ENCODE measurements at places on chromosomes 1 and 21.

GRCh38 chr21:33662046-33662445, 19.7 kb downstream of the ITSN1 start:
- no peak for DNase-seq

- no peak for DNase-seq
Observed at GRCh38 chr1:211800925-211801607, 29.5 kb downstream of the LPGAT1 start.

- DNase-seq, result no peak
Observed at GRCh38 chr1:22711071-22711470, 432 bp downstream of the EPHB2 start.

- DNase-seq, result no peak
Observed at GRCh38 chr1:232952514-232953499, 2.4 kb downstream of the NTPCR start.

DNA sequence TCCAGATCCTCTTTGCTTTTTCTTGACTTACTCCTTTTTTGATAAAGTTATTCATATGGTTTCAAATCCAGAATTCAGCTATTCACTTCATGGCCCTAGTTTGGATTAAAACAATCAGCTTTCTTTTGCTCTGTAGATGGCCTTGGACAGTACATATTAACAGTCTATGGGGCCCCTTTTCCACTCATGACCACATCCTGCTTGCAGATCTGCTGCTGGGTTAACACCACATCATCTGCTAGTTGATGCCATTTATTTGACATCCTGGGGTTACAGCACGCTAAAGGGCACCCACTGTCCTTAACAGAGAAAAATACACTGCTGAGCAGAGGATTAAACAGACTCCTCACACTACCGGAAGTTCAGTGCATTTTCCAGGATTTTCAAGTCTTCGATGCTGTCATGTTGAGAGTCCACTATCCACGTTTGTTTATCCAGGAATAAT, 941 bp upstream of the IFI16 start:
- DNase-seq, result no peak

DNA sequence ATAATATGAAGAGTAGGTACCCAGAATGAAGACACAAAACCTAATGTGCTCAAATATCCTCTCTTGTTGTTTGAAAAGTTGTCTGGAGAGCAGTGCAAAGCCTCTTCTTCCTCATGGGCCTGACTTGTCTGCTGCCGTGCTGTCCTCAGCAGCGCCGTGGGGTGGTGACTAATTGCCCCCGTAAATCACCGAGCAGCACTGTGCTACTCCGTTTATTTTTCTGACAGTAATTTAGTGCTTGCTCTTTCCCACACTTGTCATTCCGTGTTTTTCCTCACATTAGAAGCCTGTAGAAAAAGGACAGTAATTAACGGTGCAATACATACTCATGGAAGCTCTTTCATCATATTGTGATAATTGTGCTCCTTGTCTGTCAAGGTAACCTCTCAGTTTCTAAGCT, 114.8 kb upstream of the BARHL2 start:
- no peak for DNase-seq

DNA sequence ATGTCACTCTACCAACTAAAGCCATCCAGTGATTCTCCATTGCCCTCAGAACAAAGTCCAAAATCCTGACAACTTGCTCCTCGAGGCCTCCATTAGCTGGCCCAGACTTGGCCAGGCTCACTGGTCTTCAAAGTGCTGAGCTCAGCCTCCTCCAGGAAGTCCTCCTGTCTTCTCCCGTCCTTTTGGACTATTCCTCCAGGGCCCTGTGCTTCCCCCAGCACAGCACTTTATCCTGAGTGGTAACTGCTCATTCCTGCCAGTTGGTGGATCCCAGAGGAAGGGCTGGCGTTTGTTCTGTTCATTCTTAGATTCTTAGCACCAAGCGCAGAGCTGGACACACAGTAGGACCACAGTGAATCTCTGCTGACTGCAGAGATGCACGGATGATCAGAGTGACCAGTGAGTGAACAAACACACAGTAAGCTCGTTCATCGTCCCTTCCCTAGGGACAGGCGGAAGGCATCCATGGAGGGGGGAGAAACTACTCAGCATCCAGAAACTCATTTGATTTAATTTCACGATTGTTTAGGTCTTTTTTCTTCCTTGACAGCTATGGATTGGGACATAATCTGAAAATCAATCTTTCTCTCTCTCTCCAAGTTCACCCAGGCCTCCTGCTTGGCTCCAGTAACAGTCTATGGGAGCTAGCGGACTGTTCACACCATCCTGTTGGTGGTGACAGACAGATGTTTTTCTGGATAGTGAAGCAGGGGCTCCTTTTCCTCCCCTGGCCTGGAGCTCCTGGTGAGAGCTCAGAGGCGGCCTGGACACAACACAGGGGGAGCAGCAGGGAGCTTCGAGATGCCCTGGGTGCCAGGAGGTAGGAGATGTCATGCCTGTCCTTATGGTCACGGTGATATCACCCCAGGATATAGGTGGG, 180.2 kb downstream of the PTPRU start:
- no peak for DNase-seq

DNA sequence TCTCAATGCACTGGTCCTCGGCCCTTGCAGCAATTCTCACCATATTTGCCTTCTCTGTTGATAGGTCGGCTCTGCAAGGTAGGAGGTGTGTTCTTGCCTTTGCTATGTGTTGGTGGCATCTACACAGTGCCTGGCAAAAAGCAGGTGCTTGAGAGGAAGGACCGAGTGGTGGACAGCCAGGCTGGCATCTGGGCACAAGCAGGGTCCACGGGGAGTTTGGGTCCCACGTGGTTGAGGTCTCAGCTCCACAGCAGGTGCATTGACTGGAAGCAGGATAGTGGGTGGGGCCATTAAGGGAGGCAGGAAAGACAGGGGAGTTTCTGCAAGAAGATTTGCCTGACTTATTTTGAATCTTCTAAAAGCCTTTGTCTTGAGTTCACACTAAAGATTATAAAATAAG, 81.2 kb upstream of the WNT4 start:
- no peak for DNase-seq

GRCh38 chr1:11526071-11526895, 47.3 kb downstream of the DISP3 start:
- DNase-seq, result no peak

- no peak for DNase-seq
Observed at GRCh38 chr1:119009312-119009655, 21.1 kb upstream of the TBX15 start.

DNA sequence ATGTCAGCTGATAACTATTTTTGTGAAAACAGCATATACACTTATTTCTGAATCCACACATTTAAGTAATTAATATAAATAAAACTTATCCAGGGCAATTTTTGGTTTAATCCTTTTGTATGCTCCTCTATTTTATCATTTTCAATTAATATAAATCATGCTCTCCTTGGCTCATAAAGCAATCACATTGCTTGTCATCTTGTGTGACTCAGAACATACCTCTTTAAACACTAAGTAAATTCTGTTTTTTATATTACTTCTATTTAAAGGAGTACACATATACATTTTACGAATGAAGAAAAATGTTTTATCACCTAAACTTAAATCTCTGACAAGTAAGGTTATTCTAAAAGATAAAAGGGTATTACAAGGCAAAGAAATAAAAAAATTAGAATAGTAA, 175.3 kb downstream of the USH2A start:
- DNase-seq, result no peak

- DNase-seq, result no peak
Observed at GRCh38 chr1:10529765-10530164, 55.0 kb downstream of the PEX14 start.

DNA sequence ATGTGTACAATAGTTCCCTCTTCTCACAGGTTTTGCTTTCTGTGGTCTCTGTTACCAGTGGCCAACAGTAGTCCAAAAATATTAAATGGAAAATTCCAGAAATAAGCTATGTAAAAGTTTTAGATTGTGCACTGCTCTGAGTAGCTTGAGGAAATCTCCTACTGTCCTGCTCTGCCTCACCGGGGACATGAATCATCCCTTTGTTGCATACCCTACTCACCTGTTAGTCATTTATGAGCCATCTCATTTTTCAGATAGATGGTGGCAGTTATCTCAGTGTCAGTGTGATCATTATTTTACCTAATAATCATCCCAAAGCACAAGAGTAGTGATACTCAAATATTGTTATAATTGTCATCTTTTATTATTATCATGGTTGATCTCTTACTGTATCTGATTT, 688.1 kb downstream of the PLA2G4A start:
- DNase-seq, result no peak

DNA sequence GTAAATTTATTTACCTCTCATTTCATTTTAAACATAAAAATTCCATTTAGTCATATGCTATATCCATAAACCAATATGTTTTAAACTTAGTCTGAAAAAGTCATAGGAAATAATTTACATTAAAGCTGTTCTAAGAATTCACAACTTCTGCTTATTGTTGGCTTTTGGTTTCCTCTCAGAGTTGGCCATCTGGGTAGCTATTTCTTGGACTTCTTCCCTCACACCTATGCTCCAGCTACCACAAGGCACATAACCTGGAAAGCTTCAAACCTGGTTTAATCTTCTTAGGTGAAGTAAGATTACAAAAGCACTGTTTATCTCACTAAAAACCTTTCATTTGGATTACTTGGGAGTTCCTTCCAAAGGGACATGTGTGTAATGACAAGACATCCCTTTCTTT, 29.8 kb downstream of the RBM11 start:
- no peak for DNase-seq

- no peak for DNase-seq
Observed at GRCh38 chr1:155137154-155137949, 1.7 kb downstream of the SLC50A1 start.

DNA sequence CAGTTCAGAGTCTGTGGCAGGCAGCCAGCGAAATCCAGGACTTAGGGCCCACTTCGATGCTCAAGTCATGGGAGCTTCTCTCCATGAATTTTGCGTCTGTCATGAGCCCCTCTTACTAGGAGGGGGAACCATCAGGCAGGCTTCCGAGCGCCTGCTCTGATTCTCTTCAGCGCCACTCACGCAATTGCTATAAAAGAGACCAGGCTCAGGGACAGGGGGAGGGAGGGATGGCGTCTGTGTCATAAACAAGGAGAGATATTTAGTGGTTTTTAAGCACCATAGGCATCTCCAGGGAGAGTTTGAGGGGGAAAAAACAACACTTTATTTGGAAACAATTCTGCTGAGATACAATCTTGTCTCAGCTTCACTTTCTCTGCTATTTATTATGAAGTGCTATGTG, 60.6 kb downstream of the NAV1 start:
- DNase-seq, result no peak

All from central memory CD8-positive, alpha-beta T cell (primary cell).